ENCODE measurements at places on chromosomes 7 and 10.
A peak's percentile ranks its signal among the peaks of the same experiment; 100 is the strongest.

- peak; percentile 23 for DNase-seq
These were observed 159.6 kb downstream of the TAX1BP1 start for GRCh38 chr7:27899601-27900000.

DNA sequence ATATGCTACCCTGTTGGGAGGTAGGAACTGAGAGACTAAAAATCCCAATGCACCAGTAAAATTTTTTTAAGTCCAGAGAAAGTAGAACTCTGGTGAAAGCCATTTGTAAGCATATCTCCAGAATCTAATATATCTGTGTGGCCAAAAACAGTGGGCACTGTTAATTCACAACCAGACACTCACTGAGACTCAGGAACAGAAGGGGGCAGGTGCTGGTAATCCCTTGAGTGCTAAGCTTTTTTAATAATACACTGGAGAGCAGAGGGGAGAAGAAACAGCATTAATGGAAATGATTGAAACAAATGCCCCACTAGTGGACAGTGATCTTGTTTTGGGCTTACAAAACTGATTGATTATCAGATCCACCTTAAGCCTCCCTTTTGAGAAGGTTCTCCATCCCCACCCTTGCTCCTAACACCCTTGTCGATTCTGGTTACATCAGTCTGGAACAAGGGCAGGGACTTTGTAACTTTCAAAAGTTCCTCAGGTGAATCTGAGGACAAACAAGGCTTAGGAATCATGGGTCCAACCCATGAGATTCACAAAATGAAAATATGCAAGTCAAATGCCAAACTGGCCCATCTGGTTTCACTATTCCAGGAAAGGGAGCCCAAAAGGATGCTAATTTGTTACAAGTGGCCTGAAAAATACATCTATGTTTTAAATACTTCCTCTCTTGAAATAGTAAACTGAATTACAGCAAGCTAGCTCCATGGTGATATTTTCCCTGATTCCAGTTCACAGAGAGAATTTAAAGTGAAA is 29.7 kb downstream of the PLXNA4 start:
- no peak for DNase-seq

DNA sequence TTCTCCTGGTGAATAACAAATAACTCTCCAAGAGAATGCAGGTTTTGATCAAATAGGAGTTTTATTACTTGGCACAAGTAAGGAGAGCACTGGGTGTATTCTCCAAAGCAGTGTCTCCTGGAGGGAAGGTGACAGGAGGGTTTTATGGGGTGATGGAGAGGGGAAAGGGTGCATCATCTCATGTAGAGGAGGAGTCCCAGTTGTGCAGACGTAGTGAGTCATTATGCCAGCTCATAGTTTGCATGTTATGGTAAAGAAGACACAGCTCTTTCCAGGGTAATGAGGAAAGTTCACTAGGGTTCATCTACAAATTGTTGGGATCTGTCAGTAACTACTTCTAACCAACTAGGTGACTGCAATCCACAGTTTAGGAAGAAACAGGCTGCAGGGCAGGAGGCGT is 347.9 kb upstream of the MEOX2 start:
- DNase-seq = no peak

DNA sequence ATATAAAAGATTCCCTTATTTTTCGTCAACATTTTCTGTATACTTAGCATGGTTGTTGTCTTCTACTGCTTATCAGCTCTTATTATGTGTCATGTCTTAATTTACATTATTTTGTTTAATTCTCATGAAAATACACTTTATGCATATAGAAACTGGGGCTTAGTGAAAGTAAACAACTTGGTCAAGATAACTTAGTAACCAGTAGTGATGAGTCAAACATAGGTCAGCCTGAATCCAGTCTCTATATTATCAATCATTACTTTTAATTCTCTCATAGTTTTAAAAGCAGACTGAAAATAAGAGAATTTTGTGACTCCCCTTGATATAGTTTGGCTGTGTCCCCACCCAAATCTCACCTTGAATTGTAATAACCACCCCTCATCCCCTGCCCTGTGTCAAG is 119.6 kb upstream of the TPK1 start:
- no peak for DNase-seq

DNA sequence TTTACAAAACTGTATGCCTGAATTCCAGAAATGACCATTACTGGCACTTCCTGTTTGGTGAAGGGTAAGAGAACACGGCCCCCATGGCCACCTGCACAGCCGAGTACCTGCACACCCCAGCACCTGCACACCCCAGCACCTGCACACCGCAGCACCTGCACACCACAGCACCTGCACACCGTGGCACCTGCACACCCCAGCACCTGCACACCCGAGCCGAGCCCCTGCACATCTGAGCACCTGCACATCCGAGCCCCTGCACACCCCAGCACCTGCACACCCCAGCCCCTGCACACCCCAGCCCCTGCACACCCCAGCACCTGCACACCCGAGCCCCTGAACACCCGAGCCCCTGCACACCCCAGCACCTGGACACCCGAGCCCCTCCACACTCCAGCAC is 243.5 kb downstream of the DNAJB6 start:
- DNase-seq = no peak

- no peak for DNase-seq
These were observed 21.6 kb upstream of the JAZF1 start for GRCh38 chr7:28202222-28202621.

GRCh38 chr7:143331179-143331801 is 15.4 kb downstream of the CLCN1 start:
- no peak for DNase-seq

GRCh38 chr10:15254808-15255648 is 86.5 kb upstream of the NMT2 start:
- DNase-seq = peak; percentile 12

- no peak for DNase-seq
These were observed 450.9 kb downstream of the CALN1 start for GRCh38 chr7:71961283-71961682.

- DNase-seq = no peak
These were observed 108.1 kb upstream of the SP8 start for GRCh38 chr7:20894806-20895205.

DNA sequence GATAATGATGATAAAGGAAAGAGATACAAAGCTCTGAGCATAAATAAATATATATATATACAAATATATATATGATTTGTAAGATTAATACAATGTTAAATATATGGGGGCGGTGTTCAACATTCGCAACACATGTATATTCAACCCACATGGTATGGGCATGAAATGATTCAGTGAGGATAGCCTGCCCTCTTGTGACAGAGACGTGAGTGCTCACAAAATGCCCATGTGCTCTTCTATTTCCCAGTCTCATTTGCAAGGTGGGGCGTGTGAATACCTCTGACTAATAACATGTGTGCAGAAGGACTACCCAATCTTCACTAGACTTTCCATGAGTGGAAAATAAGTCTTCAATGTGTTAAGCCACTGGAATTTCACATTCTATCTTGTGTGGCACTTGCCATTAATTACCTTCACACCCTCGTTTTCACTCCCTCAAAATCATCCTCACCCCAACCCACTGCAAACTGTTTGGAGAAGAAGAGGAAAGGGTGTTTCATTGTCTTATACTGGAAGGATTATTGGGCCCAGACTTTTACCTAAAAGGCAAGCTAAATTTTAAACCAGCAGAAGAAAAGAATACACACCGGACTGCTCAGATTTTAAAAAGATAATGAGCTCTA is 26.9 kb downstream of the ASAH2 start:
- DNase-seq = peak; percentile 29

DNA sequence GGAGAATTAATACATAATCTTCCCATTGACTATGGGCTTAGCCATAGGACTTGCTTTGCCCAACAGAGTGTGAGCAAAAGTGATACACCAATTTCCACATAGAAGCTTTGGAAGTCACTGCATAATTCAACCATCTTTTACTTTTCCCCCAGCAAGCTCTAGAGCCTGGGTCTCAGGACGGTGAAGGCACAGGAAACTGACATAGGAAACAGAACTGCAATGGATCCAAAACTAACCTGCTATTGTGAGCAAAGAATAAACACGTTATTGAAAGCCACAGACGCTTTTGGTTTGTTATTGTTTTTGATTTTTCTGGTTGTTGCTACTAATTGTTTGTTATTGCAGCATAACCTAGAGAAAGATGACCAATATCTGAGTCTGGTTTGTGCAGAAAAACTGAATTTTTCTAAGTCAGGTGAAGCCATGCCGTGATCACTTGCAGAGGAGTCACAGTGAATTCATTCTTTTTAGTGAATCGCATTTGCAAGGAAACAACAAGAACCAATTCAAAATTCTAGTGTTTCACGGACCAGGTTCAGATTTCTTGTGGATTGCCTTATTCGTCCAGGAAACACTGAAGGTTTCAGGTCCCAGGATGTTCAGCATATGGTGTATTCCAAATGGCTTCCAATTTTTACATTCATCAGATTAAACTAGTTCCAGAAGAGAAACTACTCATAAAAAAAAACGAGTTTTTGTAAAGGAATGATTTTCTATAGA is 52.8 kb downstream of the CUBN start:
- DNase-seq = no peak

- DNase-seq = no peak
These were observed 19.0 kb downstream of the GIMAP4 start for GRCh38 chr7:150586068-150586784.

GRCh38 chr10:114478281-114478680 is 74.0 kb upstream of the AFAP1L2 start:
- no peak for DNase-seq

- no peak for DNase-seq
These were observed 86.8 kb downstream of the SEMA3C start for GRCh38 chr7:80832006-80832405.

- no peak for DNase-seq
These were observed 503.2 kb upstream of the MKI67 start for GRCh38 chr10:128629111-128630096.

- no peak for DNase-seq
These were observed 14.0 kb downstream of the MKLN1 start for GRCh38 chr7:131341690-131342089.

GRCh38 chr7:92336662-92337340 is 91.0 kb downstream of the ANKIB1 start:
- no peak for DNase-seq

GRCh38 chr7:113204415-113204814 is 86.1 kb upstream of the SMIM30 start:
- DNase-seq = no peak

GRCh38 chr7:143395187-143396149 is 13.2 kb downstream of the EPHA1 start:
- no peak for DNase-seq

- no peak for DNase-seq
These were observed 7.0 kb downstream of the PRF1 start for GRCh38 chr10:70595566-70596016.

DNA sequence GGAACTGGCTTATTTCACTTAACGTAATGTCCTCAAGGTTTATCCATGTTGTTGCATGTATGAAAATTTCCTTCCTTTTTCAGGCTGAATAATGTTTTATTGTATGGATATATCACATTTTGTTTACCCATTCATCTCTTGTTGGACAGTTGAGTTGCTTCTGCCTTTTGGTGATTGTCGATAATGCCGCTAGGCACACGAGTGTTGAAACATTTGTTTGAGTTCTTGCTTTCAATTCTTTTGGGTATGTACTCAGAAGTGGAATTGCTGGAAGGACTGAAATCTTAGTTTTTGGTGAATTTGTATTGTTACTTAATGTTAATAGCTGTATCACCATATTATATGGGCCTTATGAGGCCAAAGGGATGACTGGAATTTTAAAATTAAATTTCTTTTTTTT is 23.6 kb downstream of the CCNY start:
- DNase-seq = no peak

DNA sequence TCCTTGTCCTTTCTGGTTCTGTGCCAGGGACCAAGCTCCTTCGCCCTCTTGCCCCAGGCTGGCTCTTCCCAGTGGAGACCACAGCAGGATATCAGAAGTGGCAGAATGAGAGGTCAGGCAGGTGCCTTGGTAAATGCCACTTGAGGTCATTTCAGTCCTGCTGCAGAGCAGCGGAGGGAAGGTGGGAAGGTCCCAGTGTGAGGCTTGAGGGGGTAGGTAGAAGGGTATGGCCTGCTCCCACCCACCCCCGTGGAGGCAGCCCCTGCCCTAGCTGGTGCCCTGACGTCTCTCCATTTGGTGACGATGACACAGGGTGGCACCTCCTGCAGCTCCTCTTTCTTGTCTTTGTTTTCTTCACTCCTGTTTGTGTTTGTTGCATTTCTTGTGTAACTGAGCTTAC is 538.8 kb downstream of the TCERG1L start:
- no peak for DNase-seq

DNA sequence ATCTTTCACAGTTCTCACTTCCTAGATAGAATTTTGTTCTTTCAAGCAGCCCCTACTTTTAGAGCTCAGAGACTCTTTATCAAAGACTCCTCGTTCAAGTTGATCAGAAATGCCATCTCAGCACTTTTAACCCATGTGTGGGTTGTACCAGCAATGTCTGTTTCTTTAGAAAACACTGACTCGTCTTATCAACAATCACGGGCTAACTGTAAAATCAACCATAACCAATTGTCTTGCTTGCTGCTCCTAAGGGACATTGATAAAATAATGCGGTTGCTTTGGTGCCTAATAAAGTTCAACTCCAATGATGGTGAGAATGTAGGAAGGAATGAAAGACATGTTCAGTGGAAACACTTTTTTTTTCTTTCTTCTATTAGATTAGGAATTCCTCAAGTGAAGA is 12.9 kb upstream of the CDK6 start:
- DNase-seq = no peak

DNA sequence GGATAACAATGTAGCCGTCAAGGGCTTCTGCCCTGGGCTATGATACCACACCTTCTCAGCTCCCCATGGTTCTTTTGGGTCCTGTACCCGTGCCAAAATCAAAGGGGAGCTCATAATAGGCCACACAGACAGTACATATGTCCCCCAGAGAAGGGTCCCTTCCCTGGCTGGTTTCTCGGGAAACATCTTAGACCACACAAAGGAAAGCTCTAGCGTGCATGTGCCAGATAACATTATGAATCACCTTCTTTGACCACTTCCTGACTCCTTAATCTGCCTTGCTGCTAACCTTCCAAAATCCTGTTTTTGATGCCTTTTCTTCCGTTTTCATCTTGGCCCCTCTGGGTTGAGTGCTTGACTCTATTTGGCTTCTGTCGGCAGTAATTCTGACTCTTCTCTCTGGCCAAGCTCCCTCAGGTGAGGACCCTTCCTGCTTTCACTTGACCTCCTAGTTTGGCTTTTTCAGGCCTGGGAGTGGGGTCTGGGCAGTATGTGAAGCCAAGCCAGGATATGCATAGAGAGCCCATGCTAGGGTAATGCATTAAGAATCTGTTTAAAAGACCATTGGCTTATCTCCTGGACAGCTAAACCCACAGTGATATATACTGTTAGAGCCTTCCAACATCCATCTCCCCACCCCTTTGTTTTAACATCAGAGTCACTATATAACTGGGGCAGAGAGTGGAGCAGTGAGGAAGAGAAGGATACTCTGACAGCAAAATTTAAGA is 84.8 kb downstream of the ANLN start:
- no peak for DNase-seq

DNA sequence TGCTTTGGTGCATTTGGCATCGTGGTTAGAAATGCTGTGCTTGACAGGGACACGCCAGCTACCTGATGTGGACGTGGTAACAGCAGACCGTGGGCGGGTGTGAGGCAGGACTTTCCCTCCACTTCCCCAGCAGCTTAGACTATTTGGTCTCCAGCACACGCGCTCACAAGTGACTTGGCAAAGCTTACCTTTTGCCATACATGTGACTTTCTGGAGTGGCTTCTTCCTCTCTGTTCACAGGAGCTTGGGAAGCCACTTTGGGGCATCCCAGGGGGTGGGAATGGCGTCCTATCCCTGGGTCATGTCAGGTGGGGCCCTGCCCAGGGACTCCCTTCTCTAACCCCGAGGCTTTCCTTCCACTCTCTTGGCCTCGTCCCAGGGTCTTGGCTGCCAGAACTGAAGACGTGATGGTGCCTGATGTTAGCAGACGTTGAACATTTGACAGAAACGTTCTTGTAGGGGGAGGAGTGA is 228.7 kb upstream of the KLF6 start:
- DNase-seq = peak; percentile 30

GRCh38 chr10:19117438-19117837 is 68.8 kb downstream of the MALRD1 start:
- DNase-seq = no peak
